Thyroid gland (tissue), 4 donors: ENCODE measurements at places on chromosomes 13 and 19. TPM values are rescaled to one million over a fixed set of nuclear protein-coding genes. Genes with fewer than 3 reads are reported as not detected.

The LRG1 gene
- total RNA-seq = 0.56 TPM

The ZNF224 gene
- total RNA-seq = 47.4 TPM

DNA sequence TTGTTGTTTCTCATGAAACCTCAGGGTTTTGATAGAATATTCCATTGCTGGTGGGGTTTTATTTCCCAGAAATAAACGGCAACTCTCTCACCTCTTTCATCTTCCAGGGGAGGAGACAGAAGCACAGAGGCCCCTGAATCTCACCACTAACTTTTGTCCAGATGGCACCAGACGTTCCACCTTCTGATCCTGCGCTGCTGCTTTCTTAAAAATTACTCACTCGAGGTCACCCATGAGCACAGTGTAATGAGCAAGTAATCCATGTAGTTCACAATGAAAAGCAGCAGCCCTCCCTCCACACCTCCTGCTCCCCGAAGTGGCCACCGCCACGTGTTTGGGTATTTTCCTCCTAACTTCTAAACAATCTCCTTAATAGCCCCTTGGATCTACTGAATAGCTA lies 51.3 kb downstream of the TEX29 start:
- no peak for DNase-seq

The ZNF568 gene
- 25.8 TPM for total RNA-seq

DNA sequence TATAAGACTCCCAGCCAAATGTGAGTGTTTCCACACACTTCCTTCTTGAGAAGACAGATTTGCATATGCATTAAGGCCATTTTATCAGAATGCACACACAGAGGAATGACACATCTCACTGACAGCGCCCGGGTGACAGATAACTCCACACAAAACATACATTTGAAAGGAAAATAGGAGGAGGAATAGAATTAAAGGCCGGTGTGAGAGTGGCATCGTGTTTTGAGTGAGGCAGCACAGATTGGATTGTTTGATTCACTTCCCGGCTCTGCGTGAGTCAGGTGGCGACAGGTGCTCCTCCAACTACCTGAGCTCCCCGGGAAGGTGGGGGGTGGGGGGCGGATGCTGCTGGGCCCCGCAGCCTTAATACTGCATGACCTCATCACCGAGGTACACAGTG lies 429.0 kb downstream of the TSHZ3 start:
- no peak for DNase-seq

- DNase-seq = peak; percentile 39
These were observed 154.2 kb downstream of the ZNF486 start for GRCh38 chr19:20321139-20321763.
